ENCODE measurements at places on chromosomes 5 and 9.

- DNase-seq, result peak; percentile 50
Measured at GRCh38 chr5:64074533-64074932, 91.1 kb upstream of the RNF180 start.

GRCh38 chr9:16039218-16039987, 486.6 kb downstream of the CCDC171 start:
- DNase-seq, result no peak

- DNase-seq, result no peak
Measured at GRCh38 chr5:172786736-172787462, 15.9 kb upstream of the DUSP1 start.

- DNase-seq, result no peak
Measured at GRCh38 chr9:80867731-80868130, 821.6 kb downstream of the TLE1 start.

DNA sequence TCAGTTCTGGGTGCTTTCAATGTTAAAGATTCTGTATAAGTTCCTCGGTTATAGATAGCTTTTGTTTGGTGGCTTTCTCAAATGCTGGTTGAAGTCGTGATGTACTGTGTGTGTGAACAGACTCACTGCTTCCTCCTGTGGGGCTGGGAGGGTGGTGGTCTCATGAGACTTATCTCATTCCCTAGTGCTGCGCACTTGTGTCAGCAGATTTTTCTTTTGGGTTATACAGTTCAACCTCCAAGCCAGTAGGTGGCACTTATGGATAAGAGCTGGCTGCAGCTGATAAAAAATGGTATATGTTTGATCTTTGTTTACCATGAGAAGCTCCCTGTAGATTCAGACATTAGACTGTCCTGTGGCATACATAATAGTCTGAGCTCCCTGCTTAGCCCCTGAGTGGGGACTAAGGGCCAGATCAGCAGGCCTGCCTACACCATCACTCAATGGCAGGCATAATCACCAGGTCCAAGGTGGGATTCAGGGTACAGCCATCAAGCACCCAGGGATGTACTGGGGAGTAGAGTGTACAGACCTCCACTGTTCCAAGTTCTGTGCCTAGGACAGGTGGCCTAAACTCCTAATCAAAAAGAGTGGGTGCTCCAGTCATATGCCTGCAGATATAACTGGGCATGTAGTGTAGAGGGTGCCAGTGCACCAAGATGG, 174.2 kb downstream of the OXCT1 start:
- peak; percentile 7 for DNase-seq

DNA sequence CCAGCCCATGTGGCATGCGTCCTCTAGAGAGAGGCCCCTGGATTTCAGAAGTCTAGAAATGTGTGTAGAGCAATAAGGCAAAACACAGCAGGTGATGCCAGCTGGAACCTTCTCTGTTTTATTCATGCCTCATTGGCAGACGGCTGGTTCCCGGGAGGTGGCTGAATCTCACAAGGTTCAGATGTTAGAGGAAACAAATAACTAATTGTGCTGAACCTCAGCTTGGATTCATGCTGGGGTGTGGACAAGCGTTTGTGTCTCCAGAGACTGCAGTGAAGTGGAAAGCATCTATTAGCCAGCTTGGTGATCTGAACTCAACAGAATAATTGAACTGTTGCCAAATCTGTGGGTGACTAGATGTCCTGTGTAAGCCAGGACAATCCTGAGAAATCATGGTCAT, 131.1 kb upstream of the NR4A3 start:
- DNase-seq, result no peak

GRCh38 chr5:61344187-61344944, 12.3 kb downstream of the ZSWIM6 start:
- DNase-seq, result no peak

DNA sequence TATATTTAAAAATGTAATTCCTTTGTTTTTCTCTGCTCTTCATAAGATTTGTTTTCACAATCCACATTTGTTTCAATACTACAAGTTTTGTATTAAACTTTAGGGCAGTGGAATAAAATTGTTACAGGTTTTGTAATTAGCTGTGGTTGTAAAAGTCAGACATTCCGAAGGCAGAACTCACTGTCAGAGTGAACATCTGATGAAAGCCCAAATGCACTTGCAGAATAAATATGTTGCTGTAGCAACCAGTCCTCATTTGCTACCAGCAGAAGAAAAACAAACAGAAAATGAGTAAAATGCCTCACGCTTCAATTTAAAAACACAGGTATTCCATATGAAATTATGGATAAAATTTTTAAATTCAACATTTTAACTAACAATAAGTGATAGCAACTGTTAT, 740.1 kb upstream of the FAM174A start:
- DNase-seq, result no peak

DNA sequence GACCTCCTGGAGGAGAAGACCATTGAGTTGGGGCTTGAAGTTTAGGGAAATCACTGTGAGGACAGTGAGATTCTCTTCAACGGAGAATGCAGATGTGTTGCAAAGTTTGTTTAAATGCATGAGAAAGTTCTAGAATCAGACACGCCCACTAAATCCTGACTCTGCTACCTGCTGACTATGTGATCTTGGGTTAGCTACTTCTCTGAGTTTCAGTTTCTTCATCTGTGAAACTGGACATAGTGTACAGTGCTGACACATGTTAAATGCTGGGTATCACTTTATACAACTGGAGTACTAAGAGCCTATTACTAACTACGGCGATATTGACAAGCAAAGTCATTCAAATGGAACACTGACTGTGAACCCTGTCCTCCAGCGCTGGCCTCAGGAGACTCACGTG, 255.5 kb downstream of the HSPA4 start:
- DNase-seq, result no peak

- no peak for DNase-seq
Measured at GRCh38 chr5:63958654-63959053, 3.6 kb downstream of the HTR1A start.

DNA sequence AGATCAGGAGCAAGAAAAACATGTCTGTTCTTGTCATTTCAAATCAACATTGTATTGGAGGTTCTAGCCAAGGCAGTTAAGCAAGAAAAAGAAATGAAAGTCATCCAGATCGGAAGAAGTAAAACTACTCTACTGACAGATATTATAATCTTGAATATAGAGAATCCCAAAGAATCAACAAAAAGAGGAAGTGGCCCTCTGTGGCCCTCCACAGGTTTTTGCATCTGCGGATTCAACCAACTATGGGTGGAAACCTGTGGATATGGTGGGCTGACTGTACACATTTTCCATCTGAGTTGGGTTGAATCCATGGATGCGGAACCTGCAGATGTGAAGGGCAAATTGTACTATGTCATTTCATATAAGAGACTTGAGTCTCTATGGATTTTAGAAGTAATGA, 35.1 kb downstream of the GAS1 start:
- no peak for DNase-seq

- no peak for DNase-seq
Measured at GRCh38 chr5:17005107-17005828, 69.2 kb upstream of the MYO10 start.

- no peak for DNase-seq
Measured at GRCh38 chr9:1284727-1285126, 234.6 kb downstream of the DMRT2 start.

DNA sequence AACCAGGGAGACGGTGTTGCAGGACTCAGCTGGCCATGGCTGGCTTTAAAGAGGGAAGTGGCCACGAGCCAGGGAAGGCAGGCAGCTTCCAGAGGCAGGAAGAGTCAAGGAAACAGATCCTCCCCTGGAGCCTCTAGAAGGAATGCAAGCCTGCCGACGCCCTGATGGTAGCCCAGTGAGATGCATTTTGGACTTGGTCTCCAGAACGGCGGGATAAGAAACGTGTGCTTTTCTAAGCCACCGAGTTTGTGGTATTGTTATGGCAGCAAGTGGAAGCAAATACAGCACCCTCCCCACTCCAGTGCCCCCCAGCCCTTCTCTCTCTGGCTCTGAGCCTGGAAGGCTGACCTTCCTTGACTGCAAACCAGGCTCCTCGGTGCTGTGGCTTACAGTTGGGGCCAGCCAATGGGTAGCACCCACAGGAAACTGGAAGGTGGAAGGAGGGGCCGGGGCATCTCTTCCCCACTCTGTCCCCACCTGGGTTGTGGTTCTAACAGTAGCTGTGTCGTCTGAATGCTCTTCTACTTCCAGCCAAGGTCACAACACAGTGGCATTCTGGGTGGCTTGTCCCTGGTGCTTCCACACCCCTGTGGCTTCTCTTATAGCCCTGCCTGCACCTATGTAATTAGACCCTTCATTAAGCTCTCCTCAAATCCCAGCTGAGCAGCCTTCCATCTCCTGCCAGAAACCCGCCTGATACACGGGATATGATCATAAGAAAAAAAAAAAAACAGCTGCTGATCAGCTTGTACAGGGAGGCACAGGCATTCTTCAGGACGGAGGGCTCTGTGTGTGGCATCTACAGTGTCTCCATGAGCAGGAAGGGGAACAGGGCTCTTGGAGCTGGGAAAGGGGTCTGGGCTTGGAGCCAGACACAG, 29.9 kb upstream of the UNC5A start:
- no peak for DNase-seq

DNA sequence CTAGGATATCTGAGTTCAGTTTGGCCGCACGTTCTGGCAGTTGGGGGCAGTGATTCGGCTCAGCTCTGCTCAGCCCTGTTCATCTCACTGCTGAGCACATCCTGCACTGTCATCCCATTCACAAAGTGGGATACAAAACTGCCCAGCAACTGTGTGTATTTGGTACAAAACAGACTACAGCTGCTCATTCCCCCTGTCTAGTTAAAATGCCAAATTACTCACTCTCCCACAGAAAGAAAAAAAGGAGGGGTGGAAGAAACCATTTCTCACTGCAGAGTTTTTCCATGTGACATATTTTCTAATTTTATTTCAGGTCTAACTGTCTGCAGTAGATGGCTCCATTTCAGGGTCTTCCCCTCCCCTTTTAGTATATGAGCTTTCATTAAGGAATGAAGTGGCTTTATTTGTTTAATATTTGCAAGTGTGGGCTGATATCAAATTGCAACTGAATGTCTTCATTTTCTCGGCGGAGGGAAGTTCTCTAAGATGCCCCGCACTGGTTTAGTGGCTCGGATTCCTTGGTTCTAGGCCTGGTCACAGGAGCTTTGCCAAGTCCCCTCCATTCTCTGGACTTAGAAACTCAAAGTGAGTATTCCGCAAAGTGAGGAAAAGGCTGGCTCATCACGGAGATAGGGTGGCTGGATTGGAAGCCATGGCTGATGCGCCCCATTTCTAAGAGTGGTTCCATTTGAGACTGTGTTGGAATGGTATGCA, 14.7 kb downstream of the COL15A1 start:
- no peak for DNase-seq

GRCh38 chr5:54332720-54333119, 22.3 kb upstream of the ARL15 start:
- DNase-seq, result no peak

DNA sequence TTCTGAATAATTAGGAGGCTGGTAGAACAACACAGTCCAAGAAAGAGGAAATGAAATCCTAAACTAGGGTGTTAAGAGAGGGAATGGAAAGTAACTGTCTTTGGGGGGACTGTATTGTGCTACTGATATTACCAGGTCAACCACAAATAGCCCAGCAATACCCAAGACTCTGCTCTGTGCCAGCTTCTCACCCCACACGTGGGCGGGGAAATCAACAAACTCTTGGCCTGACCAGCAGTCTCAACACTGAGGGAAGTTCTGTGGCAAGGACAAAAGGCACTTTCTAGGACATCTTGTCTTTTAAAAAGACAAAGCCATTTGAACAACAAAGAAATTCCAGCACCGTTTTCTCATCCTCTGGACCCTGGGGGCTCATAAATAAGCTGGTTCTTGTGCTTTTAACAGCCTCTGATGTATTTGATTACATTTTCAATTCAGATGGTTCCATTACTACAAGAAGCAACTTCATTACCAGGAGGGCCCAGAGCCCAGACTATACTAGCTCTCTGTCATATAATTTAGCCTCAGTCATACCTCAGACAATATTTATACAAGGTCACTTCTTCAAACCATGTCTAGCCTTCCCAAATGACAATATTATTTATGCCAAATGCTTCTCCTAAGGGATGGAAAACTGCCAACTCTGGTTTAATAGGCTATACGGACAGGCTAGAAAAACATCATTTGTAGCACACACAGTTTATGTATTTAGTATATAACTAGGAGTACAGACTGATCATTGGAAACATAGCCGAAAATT, 297.8 kb downstream of the CWC27 start:
- no peak for DNase-seq

GRCh38 chr5:66821688-66822429, 225.7 kb downstream of the MAST4 start:
- DNase-seq, result no peak

DNA sequence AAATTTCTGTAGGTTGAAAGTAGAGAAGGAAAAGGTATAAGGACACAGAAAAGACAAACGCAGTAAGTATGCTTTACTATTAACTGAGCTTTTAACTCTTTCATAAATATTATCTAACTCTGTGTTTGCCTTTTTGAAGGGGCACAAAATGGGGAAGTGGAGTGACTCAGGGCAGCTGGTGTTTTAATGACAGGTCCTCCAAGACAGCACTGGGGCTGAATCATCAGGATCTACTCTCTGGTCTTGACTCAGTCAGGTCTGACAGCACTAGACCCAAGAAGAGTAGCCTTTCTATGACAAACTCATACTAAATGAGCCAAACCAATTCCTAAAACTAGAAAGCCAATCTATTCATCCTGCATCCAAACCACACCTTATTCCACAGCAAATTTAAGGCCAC, 102.2 kb downstream of the APTX start:
- no peak for DNase-seq

DNA sequence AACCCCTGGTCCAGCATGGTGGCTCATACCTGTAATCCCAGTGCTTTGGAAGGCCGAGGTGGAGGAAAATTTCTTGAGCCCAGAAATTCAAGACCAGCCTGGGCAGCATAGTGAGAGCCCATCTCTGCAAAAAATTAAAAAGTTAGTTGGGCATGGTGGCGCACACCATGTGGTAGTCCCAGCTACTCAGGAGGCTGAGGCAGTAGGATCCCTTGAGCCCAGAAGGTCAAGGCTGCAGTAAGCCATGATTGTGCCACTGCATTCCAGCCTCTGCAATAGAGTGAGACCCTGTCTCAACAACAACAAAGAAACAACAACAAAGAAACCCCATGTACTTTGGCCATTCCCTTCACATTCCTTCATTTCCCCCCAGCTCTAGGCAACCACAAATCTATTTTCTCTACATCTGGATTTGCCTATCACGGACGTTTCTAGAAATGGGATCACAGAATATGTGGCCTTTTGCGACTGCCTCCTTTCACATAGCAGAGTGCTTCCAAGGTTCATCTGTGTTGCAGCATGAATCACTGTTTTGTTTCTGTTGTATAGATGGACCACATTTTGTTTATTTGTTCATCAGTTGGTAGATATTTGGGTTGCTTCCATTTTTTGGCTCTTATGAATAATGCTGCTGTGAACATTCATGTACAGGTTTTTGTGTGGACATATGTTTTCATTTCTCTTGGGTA, 17.9 kb downstream of the MIGA2 start:
- DNase-seq, result no peak

- no peak for DNase-seq
Measured at GRCh38 chr5:100827481-100827889, 75.6 kb downstream of the ST8SIA4 start.

- no peak for DNase-seq
Measured at GRCh38 chr5:177445052-177445916, 1.3 kb upstream of the PRR7 start.

- DNase-seq, result no peak
Measured at GRCh38 chr9:1676771-1677170, 338.4 kb upstream of the SMARCA2 start.

Measured in GM13977 (cell line).